GM06990 (cell line): ENCODE measurements at places on chromosomes 7 and 10.

DNA sequence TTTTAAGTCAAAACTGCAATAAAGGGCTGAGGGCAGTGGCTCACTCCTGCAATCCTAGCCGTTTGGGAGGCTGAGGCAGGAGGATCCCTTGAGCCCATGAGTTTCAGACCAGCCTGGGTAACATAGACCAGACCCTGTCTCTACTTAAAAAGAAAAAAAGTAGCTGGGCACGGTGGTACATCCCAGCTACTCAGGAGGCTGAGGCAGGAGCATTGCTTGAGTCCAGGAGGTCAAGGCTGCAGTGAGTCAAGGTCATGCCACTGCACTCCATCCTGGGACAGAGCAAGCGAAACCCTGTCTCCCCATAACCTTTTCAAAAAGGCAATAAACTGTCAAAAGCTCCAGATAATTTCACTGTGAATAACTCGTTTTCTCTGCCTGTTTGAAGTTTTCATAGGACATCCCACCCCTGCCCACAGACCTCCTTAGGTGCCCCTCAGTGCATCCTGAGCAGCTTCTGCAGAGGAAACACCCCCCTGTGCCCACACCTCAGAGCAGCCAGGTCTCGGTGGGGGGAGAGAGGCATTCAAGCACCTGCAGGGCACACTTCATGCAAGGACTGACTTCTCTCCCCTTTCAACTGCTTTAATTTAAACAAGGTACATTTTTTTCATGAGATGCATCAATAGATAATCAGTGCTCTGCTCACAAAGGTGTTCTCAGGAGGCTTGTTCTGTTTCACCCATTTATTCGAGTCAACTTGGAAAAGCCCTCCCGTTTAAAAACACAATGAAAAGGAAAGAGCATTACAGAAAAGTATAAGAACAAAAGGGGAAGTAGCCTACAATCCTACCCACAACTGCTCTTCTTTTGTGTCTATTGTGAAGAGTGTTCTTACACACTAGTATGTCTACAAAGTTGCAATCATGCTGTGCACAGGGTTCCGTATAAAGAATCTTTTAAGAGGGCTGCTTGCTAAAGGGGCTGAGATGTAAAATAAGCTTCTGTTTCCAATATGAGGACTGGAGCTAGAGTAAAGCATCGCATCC lies 104.9 kb downstream of the KMT2E start:
- DNase-seq, result peak; percentile 37

GRCh38 chr7:7819442-7820247 lies 101.2 kb upstream of the RPA3 start:
- peak; percentile 28 for DNase-seq

DNA sequence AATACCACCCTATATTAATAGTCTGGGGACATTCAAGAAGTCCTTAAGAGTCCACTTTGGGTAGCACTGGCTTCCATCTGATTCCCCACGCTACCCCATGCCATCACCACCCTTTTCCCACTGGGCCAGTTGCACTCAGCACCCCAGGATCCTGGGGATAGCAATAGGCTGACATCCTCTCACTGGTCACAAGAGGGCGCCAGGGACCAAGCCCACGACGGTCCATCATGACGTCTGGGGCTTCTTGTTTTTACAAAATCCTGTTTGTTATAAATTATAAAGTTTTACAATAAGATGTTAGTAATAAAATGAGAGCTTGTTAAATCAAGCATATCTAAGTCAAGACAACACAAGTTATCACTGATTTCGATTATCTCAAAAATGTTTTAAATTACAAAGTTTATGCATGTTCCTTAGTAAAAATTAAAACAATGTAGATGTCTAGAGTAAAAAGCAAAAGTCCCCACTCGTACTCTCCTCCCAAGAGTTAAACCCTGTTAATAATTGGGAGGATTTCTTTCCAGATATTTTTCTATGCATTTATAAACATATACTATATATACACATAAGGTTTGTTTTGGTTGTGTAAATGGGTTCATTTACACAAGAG lies 15.4 kb downstream of the GPNMB start:
- DNase-seq, result peak; percentile 29

GRCh38 chr10:13788320-13788600 lies 201.5 kb downstream of the PRPF18 start:
- DNase-seq, result no peak
